Breast epithelium (tissue), 4 donors: ENCODE measurements at places on chromosomes 11 and 22.
A peak's percentile ranks its signal among the peaks of the same experiment; 100 is the strongest.

DNA sequence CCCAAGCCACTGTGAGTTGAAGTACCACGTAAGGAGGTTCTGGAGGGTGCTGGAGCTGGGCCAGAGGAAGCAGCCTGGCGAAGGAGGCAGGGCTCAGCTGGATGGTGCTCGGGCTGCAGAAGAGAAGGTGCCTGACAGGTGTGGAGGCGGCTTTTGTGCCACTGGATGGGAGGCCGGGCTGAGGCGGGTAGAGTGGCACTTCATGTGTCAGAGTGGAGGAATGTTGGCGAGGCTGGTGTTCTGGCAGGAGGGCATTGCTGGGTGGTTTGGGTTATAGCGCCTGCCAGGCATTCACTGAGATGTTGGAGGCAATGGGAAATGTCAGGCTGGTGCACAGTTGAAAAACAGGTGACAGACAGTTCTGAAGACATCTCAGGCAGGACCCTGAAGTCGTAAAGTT lies 24.2 kb downstream of the UBE2L3 start:
- no peak for DNase-seq

DNA sequence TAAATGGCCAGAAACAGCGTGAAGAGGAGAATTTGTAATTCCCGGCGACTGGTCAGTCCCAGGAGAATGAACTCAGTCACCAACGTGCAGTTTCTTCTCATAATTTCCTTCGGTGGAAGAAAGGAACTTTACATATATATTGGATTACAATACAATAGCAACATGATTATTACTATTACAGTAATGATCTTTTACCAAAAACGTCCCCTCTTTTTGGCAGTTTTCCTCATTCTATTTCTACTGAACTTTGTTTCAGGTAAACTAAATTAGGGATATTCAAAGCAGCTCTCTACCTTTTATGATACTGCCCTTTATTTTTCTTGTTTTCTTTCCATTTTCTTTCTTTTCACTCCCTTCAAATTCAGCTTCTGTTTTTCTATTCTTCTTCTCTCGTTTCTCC lies at the start of gene OR5M8:
Gene OR5M8, minus strand, starts transcription at position 101 of the 400 bp plus-strand sequence. Its CDS starts 0 bp downstream, at position 101.
- no peak for DNase-seq

DNA sequence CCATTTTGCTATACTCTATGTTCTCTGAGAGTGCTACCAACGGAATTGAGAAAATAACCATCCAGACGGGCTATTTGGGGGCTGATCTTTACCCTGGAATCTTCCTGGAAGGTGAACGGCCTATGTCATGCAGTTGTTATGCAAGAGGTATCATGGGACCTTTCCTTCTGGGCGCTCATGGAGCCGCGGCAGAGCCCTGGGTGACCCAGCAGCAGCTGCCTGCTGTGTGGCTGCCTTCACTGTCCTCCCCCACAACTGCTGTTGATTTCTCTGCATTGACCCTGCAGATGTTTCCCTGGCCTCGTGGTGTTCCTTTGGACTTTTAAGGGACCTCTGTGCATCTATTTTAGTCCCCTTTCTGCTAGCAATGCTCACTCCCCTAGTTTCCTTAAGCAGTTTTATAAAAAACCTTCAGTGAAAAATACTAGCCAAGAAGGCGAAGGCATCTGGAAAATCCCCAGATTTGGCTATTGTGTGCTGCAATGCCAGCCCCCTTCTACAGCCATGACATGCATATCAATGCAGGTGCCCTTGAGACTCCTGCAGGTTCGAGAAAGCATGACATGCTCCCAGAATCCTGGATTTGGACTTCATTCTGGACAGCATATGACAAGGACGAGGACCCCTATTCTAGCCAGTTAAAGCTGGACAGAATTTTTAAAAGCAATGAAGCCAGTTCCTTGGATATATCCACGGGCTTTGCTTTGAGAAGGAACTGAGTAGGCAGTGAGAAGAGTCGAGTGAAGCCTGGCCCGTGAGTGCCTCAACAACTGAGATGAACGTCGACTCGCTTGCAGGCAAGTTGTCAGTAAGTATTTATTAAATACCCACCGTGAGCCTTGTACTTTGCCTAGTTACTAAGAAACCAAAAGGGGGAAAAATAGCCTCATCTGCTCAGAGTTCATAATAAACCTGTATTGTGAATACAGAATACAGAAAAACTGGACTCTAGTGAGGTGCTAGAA lies at the start of gene SLC25A18:
Gene SLC25A18, plus strand, starts transcription at position 593 of the 965 bp plus-strand sequence. CDS start 16,447 bp downstream, outside the sequence.
- no peak for DNase-seq

- DNase-seq, result peak; percentile 70
These were observed 18.8 kb downstream of the SNX19 start for GRCh38 chr11:130897262-130898182.

DNA sequence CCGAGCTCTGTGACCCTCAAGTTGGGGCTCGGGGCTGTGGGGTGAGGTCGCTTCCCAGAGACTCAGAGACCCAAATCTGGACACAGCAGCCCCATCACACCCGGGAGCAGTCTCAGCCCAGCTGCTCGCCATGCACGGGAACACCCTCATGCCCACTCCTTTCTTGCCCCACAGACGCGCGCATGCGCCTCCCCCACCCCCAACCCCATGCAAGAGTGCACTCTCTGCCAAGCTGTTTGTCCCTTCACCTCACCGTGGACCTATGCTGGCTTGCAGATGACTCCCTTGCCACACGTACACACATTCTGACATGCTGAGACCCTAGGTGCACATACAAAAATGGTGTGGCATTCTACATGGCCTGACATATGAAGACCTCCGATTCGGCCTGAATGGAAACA lies 478 bp upstream of the CD248 start:
- DNase-seq, result no peak

DNA sequence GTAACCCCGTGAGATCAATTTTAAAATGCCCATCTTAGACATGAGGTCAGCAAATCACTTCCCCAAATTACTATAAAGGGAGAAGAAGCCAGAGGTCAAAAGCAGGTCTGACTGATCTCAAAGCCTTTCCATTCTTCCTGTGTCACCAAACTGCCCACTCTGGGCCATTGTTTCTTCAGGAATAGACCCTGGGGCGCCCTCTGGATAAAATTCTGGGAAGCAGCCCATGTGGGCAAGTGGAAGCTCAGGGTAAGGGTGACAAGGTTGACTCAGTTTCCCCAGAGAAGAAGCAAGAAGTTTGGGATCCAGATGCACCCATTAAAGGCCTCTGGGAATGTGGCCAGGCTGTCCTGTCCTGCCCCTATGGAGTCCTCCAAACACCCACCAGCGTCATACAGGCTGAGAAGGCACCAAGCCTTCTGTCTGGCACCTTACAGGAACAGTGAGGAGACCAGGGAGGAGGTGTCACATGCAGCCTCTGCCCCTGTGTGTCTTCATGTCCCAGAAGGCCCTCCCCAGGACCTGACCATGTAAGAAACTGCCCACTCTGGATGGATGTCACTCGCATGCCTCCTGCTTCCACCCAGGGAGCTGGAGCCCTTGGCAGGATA lies 50.1 kb downstream of the CHST1 start:
- DNase-seq, result no peak
